CD4-positive, alpha-beta T cell treated with Interleukin-21 for 1 hour (primary cell): ENCODE measurements at places on chromosomes 6 and 20.

DNA sequence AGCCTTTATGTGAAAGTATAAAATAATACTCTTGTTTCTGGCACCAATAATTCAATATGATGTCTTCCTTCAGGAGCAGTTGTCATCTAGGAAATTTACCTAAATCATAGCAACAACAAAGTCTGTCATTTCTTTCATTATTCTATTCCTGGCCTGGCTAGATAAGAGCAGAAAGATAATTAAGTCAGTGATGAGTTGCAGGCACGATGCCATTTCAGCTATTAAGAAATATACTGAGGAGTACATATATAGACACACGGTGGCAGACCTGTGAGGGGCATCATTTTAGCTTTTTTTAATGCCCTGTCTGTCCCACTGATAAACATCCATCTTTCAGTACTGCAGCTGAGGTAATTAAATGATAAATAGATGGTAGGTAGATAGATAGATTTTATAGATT, 756.1 kb upstream of the EPHA7 start:
- no peak for DNase-seq

- DNase-seq: no peak
Observed at GRCh38 chr20:11626551-11626950, 291.1 kb upstream of the BTBD3 start.

GRCh38 chr6:29763491-29764289, 40.5 kb downstream of the HLA-F start:
- DNase-seq: no peak

DNA sequence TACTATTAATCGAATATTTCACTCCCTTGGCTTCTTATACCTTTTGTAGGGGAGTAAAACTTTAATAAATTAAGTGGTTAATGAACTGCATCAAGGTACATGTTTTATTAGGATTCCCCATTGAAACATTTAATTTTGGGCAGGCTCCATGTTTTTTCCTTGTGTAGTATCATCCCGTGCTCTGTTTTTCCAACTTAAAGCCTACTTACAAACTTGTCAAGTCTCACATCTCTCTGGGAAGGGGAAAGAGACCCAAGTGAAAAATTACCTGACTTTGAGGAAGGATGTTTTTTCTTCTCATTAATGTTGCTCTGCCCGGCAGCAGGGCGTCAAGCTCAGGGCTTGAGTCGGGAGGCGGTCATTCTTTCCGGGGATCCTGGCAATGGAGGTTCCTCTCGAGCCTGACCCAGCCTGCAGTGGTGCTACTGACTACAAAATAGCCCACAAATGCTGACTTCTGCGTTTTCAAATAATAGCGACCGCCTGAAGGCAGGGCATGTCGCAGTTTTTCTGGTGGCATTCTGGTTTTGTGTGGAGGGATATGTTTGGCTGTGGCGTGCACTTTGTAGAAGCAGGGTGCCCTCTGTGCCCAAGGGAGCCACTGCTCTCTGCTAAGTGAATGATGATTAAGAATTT, 2.4 kb downstream of the DSP start:
- no peak for DNase-seq

DNA sequence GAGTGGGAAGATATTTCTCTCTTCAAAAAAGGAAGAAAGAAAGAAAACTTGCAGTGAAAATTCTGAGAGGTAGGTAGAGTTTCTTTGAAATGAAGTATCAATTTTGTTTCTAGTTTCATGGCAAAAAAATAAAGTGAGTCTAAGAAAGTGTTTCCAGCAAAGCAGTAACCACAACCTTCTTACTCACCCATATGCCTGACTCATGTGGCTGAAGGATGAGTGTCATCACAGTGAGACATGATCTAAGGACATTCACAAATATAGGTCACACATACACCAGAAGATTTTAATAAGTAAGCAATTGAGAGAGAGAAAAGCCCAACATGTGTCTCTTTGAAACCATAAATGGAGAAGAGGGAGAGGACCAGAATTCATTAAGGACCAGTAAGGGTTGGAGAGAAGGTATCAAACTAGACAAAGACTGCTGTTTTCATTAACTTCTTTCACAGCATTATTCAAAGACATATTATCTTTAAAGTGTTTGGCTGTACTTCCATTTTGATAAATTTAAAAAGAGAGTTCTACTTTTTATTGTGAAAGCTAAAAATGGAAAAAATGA, 169.5 kb downstream of the FRK start:
- no peak for DNase-seq

DNA sequence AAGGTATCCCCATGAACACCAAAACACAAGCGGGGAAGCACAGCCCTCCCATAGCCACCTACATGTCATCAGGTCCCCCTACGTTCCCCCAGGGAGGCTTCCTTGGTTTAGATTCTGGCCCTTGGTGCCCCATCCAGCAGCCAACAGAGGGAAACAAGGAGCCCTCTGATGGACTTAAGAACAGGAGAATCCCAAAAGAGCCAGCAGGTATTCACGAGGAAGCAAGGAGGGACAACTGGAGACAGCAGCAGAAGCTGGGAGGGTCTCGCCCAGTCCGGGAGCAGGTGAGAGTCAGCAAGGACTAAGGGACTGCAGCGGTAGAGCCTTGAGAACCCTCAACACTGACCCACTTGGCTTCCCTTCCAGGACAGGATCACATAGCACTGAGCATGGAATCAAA, 58.4 kb upstream of the TOP1 start:
- DNase-seq: no peak

DNA sequence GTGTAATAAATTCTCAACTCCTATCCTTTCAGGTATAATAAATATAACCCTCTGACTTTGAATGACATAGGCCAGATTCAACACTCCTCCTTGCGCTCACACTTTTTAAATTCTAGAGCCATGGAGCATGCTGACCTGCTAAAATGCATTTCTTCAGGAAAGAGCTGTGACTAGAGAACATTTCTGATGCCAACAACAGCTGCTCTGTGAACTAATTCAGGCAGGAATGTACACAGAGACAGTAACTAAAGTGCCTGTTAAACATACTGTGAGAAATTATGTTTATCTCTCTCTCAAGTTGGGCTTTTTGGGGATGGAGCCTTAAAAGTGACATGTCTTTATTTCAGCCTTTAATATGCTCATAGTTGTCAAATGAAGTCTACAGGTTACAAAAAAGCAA, 8.3 kb downstream of the NHSL1 start:
- no peak for DNase-seq

- no peak for DNase-seq
Observed at GRCh38 chr6:170066679-170067078, 224.2 kb downstream of the DLL1 start.

GRCh38 chr6:2061880-2062279, 183.5 kb downstream of the GMDS start:
- no peak for DNase-seq

DNA sequence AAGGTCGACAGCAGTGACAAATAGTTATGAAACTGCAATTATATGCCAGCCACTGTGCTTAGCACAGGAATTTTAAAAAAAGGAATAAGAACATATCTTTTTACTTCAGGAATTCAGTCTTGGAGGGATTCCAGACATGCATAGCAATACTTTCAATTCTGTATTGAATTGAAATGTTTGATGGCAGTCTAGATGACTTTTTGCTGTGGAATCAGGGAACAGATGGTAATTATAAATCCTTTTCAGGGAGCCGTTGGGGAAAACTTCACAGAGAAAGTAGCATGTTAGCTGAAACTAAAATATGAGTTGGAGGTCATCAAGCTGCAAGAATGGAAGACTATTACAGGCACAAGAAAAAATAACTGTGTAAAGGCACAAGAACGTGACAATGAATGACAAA, 74.8 kb downstream of the IMPG1 start:
- DNase-seq: no peak

GRCh38 chr6:121590916-121591315, 155.5 kb downstream of the GJA1 start:
- DNase-seq: no peak

DNA sequence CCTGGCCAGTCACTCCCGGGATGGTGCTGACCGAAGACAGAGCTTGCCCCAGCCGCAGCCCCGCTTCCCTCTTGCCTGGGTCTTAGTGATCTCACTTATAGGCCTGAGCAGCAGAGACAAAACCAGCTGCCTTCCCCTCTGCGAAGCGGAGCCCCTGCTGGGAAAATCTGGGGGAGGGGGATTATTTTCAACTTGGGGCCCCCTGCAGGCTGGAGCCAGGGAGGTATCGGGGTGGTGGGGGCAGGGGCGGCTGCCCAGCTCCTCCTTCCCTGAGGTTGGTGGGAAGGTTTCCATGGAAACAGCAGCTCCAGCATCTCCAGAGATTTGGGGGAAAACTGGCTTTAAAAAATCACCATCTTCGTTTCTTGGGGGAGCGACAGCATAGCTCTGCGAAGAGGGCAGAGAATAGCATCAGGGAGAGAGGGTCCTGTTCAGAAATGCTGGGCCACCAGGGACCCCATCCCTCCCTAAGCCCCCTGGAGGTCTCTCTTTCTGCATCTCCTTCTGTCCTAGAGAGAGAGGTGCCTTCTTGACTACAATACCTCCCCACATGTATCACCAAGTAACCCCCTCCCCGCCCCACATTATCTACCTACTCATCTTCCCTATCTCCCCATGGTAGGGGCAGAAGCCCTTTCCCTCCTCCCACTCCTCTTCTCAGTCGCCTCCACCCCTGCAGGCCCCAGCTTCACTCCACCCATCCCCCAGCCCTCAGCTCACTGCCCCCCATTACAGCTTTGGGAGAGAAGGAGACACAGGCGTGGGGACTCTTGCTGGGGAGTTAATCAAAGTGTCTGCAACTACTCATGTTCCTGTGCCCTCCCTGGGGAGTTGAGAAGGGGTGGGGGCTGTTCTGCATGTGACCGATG, 88.4 kb upstream of the CCDC167 start:
- no peak for DNase-seq
